Midbrain (tissue), 1 donor: ENCODE measurements at places on chromosomes 16 and 17.

DNA sequence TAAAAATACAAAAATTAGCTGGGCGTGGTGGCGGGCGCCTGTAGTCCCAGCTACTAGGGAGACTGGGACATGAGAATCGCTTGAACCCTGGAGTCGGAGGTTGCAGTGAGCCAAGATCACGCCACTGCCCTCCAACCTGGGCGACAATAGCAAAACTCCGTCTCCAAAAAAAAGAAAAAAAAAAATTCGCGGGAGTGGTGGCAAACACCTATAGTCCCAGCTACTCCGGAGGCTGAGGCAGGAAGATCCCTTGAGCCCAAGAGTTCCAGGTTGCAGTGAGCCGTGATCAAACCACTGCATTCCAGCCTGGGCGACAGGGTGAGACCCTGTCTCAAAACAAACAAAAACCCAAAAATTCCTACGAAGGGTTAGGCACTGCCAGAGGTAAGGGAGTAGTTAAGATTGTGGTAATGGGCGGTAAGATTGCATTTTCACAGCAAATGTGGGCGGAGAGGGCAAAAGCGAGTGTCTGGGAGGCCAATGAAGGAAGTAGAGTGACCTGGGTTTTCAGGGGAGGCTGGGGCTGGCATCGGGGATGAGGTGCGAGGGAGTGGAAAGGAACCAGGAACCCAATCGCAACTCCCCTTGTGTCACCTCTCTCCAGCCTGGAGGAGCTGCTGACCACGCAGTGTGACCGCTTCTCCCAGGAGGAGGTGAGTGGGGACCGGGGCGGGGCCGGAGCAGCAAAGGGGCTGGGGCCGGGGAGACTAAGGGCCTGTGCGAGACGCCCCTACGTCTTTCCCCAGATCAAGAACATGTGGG, 2.6 kb downstream of the MYL11 start:
- DNase-seq, result no peak

DNA sequence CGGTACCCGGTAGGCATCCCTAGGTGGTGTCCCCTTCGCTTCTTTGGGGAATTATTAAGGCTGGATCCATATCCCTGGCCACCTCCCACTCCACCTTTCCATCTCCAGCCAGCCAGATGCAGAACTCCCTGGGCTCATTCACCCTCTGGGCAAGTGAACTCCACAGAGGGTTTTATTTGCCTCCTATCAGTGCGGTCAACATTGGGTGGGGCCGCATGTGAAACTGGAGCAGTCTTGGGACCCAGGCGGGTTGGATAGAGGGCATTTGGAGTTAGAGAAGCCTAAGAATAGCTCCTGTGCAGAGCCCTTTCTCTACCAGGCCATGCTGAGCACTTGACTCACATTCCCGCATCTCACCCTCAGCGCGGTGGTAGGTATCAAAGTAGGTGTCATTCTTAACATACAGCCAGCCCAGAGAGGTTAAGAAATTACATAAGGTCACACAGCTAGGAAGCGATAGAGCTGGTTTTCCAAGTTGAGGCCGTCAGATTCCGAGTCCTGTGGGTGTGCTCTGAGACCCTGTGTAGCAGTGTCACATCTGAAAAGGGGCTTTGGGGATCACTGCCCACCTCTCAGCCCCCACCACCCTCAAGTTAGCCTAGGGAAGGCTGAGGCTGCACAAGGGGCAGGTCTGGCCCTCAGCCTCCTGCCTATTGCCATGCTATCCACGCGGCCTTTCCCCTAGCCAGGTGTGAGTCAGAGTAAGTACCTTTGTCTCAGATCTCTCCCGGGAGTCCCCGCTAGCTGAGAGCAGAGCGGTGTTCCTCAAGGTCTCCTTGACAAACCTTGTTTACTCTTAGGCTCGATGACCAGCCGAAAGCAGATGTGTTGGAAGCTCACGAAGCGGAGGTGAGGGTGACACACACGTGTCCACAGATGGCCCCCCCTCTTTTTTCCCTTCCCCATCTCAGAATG, 26.9 kb upstream of the LGALS9 start:
- DNase-seq, result no peak

DNA sequence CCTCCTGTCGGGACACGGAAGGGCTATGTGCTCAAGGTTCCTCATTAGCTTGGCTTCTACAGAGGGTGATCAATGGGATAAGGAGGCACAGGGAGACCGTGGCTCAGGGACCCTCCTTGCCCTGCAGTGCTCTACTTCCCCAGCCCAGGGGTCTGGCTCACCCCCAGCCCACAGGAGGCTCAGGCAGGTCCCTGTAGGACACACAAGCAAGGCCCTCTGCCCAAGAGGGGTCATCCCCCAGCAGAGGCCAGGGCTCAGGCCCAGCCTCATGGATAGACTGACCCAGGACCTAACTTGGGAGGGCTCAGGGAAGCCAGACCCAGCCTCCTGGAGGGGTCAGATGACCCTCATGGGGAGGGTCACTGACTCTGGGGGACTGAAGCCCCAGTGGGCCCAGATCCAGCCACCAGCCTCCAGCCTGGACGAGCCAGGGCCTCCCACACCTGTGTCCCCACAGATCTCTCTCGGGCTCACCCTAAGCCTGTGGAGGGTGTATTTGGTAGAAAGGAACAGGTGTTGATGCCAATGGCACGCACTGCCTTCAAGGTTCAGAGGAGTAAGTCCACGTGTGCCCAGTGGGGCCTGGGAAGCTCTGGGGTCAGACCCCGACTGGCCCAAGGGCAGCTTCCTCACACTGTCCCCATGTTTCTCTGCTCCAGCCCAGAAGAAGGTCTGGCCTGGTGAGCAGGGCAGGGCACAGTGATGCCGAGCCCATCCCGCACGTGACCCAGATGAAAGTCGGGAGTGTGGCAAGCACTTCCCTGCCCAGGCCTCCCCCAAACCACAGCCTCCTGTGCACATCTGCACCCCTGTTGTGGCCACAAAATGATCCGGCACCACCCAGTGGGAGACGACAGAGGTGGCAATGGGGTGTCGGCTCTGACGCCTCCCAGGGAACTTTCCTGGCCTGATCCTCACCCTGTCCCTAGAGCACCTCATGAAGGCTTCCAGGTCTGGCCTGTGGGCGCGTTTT, 10.9 kb upstream of the KRTAP17-1 start:
- DNase-seq, result no peak

DNA sequence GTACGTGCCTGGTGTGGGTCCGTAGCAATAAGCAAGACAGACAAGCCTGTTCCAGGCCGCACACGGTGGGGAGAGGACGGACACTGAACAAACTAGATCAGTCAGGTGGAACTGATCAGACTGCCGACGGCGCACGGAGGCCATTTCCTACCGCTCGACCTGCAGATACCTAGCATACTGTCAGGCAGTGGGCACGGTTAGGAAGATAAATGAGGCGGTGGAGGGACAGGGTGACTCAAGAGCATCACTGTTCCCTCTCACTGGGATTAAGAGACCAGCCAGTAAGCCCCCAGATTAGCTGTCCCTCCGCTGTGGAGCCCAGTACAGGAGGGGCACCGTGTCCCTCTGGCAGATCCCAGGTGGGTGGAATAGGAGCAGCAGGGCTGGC, 4.8 kb downstream of the AANAT start:
- DNase-seq, result no peak

DNA sequence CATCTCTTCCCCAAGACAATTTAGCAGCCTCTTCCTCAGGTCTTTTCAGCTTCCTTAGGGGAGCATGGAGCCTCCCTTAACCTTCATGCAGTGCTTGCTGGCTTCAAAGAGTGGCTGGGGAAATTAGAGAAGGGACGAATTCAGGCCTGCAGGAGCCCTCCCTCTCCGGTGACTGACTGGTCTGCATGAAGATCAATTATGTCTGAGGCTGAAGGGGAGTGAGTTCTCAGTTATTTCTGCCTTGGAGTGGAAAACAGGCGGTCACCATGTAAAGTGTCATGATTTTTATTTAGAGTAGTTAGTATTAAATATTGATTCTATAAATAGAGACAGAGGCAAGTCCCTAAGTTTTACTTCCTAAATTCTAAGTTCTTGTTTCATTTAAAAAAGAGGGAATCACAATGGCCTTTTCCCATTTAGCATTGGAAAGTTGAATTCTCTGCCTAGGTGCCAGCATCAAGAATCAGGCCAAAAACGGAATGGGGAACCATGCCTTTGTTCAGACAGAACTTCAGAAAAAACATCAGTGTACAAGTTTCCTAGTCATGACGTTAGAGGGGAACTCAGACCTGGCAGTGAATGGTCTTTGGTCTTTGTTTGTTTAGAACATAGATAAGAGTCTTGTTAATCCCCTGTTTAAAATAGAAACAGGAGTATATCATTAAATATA, 4.4 kb downstream of the GABARAPL2 start:
- peak; percentile 6 for DNase-seq

- no peak for DNase-seq
Observed at GRCh38 chr16:65725156-65725845, 603.4 kb upstream of the CDH11 start.

DNA sequence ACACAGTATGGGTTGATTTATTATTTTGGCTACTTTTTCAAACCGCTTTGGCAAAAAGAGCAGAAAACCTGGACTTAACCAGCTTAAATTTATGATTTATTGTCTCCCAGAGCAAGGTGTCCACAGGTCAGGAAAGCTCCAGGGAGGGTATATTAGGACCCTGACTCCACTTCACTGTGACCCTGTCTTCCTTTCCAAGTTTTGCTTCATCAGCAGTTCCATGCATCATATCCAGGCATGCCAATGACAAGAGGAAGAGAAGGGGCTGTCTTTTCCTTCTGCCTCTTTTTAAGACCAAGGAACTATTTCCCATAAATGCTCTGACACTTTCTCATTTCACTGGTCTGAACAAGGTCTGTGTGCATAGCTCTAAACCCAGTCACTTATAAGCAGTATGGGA, 316.8 kb downstream of the CA10 start:
- DNase-seq, result no peak

- no peak for DNase-seq
Observed at GRCh38 chr16:11610580-11610979, 23.9 kb upstream of the LITAF start.

DNA sequence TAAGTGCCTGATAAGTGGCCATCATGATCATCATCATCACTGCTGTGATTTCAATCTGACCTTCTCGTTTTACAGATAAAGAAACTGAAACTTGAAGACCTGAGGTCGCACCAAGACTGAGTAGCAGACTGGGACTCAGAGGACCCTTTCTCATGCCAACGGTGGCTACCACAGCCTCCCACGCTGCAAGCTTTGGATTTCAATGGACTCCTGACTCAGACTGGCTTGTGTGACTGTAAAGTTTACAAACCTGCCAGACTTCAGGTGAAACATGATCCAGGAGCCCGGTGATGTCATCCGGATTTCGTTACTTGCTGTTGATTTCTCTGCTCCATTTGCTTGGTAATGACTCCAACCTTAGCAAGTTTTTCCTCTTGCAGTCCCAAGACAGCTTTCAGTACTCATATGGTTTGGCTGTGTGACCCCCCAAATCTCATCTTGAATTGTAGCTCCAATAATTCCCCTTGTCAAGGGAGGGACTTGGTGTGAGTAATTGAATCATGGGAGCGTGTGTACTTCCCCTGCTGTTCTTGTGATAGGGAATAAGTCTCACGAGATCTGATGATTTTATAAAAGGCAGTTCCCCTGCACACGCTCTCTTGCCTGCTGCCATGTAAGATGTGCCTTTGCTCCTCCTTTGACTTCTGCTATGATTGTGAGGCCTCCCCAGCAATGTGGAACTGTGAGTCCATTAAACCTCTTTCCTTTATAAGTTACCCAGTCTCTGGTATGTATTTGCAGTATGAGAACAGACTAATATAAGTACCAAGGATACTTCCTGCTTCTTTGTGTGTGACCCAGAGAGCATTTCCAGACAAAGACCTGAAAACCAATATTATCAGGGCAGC, 26.7 kb upstream of the IRX6 start:
- no peak for DNase-seq

- DNase-seq, result no peak
Observed at GRCh38 chr17:48565022-48565554, 13.1 kb downstream of the HOXB4 start.

DNA sequence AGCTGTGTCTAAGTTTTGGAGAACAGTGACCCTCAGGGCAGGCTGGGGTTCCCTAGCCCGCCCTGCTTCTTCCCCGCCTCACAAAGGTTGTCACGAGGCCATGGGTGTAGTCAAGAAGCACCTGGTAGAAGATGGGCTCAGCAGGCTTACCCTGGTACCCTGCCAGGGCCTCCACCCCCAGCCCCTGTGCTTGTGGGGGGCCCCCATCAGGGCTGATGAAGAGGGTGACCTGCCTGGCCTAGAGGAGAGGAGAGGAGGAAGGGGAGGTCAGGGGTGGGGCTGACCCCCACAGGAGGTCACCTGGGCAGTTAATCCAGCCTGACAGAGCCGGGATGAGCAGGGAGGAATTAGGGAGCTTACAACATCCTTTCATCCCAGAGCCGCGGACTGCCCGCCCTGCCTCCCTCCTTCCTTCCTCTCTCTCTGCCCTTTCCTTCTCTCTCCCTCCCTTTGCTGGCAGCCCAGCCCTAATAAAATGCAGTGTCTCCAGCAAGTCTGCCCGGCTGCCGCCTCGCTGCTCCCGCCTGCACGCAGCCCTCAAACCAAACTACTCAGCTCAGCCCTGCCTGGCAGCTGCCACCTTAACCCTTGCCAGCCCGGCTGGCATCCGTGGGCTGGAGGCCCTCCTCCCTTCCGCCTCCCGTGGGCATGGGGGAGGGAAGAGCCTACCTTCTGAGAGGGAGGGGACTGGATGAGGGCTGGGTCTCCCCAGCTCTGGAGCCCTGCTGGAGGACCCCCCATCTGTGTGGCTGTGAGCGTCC, 7.2 kb downstream of the DLX3 start:
- no peak for DNase-seq

DNA sequence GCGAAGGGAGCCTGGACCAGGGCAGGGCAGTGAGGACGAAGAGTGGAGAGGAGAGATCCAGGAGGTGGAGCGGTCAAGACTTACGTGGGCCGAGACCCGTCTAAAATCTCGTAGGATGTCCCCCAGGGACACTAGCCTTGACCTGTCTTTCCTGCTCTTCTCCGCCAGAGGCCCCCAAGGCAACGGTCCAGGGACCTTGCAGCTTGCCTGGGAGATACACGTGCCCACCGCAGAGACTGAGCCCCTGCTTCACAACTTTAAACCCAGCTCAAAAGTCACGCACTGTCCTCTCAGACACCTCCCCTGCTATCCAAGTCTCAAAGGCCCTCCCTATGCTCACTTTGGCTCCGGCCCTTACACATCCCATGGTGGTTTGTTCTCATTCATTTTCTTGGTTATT, 9.4 kb downstream of the TIGD7 start:
- DNase-seq, result no peak

DNA sequence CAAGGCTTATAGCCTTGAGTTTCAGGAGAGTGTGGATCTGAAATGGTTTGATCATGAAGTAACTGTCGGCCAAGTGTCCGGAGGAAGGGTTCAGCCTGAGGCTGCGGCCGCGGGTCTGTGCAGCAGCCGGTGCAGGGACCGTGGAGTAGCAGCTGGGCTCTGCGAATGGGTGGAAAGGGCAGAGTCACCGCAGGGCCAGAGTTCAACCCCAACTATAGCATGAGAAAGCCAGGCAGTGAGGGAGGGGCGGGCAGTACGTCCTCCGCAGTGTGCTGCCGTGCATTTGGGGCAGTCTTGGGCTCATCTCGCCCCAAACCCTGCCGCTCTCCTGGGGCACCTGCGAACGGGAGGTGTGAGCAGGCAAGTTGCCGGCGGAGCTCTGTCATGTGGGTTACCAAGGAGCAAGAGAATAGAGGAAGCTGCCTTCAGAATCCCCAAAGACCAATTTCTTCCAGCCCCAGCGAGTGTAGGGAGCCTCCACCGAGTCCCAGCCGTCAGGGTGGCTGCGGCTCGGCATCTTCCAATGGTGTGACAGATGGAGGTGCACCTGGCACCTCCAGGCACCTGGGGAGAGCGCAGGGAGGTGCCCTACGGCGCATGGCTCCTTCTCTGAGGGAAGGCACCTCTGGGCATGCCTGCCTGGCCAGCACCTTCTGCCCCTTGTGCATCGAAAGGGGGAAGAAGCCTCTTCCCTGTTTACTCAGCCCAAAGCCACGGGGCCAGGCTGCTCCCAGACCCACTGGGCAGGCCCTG, 87.3 kb downstream of the RPA1 start:
- no peak for DNase-seq

- no peak for DNase-seq
Observed at GRCh38 chr17:38768417-38768816, 15.9 kb downstream of the PSMB3 start.
